ENCODE measurements at places on chromosomes 16 and 17. TPM values are rescaled to one million over a fixed set of nuclear protein-coding genes. Genes with fewer than 3 reads are reported as not detected.

DNA sequence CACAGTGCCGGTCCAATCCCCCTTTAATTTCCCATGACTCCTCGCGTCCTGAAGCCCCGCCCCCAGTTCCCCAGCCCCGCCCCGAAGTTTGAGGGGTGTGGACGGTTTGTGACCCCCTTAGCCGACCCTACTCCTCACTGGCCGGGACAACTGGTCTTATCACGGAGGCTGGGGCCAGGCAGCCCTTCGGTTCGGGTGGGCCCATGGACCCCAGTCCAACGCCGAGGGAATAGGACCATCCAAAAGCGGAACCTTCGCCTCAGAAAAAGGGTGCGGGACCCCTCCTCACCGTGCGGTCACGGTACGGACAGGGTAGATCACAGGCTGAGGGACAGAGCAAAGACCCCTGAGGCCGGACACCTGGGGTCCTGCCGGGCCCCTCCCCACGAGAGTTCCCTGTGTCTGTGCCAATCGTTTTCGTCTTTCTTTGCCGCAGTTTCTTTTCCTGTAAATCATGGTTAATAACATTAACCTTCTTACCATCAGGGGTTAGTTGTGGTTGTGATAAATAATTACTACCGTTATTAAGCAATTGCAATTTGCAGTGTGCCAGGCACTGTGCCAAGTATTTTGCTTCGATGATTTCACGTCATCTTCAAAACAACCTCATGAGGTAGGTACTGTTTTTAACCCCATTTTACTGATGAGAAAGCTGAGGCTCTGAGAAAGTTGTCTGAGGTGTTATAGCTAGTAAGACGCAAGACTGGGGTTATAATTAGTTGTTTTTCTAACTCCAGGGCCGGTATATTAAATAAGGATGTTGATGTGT lies 543 bp downstream of the TMUB2 start:
- H3K4me1 ChIP-seq = peaks cover 49% of the 10 kb centered on the region

DNA sequence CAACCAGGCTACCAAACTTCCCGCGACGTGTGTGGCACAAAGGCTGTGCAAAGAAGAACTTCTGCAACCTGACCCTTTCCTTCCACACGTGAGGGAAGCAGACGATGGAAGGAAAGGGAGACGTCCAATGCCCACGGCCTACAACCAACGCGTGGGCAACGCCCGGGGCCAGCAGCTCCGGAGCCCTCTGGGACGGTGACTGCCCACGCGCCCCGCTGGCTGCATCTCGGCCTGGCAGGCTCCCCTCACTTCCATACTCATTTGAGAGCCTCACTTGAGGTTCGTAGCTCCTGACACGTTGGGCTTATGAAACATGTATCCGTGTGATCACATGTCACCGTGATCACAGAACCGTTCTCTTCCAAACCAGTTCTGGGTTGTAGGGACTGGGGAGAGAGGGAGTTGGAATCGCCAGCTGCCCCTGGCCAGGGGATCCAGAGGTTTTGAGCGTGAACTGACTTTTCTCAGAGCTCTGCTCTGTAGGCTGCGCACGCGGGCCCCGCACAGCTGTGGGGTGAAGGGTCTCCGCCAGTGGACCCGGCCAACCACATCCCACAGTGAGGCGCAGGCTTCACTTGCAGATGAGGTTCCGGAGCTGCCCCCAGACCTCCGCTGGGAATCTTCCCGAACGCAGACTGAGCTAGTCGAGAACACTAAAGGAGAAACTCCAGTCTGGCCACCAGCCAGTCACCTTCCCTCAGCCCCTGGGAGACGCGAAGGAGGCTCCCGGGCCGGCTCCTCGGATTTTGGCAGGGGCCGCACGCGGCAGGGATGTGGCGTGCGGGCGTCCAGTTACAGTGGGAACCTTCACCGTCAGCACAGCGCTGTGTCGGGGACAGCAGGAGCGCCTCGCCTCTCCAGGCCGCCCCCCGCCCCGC lies 1.0 kb downstream of the LMF1 start:
- peak overlapping the region; percentile 47 for H3K27ac ChIP-seq
- H3K4me1 ChIP-seq = peaks cover 34% of the 10 kb centered on the region
- peaks cover 34% of the 10 kb centered on the region for H3K36me3 ChIP-seq
- H3K4me3 ChIP-seq = peak overlapping the region; percentile 75

QPRT gene
- 8.3 TPM for total RNA-seq

- H3K36me3 ChIP-seq = peaks cover 26% of the 10 kb centered on the region
- no peaks in the 10 kb centered on the region for H3K27me3 ChIP-seq
- peaks cover 18% of the 10 kb centered on the region for H3K4me1 ChIP-seq
- no peak overlapping the region for H3K27ac ChIP-seq
Observed at GRCh38 chr17:8253801-8254200, 4.7 kb downstream of the PFAS start.

DNA sequence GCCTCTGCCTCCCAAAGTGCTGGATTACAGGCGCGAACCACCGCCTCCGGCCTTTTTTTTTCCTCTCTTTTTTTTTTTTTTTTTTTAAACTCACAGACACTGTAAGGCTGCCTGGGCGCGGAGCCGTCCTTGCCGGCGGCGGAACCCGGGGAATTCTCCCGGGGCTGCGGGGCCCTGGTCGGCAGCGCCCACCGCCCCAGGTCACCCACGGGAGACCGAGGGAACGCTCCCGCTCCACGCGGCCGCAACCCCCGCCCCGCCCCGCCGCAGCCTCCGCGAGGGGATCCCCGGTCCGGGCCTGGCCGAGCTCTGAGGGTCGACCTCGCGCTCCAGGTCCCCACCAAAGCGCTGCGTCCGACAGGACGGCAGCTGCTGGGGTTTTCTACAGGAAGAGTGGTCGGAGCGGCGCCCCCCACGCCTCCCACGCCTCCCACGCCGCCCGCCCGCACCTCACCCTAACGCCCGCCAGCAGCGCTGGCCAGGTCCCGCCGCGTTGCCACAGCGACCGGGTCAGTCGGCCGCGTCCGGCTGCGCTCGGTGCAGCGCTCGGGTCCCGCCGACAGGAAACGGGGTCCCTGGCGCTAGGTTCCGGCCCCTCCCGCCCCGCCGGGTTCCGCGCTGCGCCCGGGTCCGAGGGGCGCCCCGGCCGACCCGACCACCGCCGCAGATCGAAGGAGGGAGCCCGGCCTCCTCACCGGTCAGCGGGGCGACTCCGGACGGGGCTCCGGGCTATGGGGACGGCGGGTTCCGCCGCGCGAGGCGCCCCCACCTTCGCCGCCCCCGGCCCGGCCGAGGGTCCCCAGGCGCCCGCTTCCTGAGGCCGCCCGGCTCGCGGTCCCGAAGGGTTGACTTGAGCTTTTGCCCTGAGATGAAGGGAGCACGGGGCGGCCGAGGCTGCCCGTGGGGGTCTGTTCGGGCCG lies at the start of gene CCDC57:
CCDC57 (minus strand) TSS at position 512 of the 920 bp plus-strand sequence. CDS start 10,898 bp downstream, outside the sequence.
- peaks cover 43% of the 10 kb centered on the region for H3K4me1 ChIP-seq
- H3K4me3 ChIP-seq = peak within 1 kb of the TSS; percentile 77
- no peaks in the 10 kb centered on the region for H3K27me3 ChIP-seq

DNA sequence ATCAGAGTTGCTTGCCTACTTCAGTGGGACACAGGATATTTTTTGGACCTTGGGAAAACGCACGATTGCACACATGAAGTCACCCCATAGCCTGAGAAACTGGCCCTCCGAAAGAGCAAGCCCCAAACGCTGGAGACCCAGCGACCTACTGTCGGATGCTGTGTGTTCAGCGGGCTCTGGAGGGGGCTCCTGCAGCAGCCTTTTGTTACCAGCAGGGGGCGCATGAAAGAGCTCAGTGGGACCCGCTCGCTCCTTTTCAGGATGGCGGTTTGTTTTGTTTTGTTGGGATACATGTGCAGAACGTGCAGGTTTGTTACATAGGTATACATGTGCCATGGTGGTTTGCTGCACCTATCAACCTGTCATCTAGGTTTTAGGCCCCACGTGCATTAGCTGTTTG lies 28.4 kb downstream of the MYH3 start:
- H3K4me3 ChIP-seq = no peak overlapping the region
- no peaks in the 10 kb centered on the region for H3K36me3 ChIP-seq
- peaks cover 3% of the 10 kb centered on the region for H3K4me1 ChIP-seq
- no peak for DNase-seq

- H3K27me3 ChIP-seq = no peaks in the 10 kb centered on the region
- H3K4me1 ChIP-seq = peaks cover 25% of the 10 kb centered on the region
- H3K36me3 ChIP-seq = peaks cover 68% of the 10 kb centered on the region
- H3K27ac ChIP-seq = peak overlapping the region; percentile 37
- no peak for DNase-seq
- H3K4me3 ChIP-seq = no peak overlapping the region
Observed at GRCh38 chr17:80738987-80739730, 194.5 kb downstream of the RPTOR start.

DNA sequence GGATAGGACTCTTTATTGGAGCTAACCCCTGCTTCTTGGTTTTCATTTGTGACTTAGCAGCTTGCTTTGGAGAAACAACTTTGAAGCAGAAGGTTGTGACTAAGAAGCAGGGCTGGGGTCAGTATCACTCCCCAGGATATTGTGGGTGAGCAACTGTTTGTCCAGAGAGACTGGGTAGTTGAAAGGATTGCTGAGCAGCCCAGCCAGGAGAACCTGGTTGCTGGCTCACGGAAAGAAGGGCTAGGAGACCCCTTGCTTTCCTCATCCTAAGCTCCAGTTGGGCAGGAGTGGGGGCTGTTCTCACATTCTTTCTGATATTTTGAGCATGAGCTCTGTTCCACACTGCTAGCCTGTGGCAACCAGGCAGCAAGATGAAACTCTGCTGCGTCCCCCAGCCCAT lies 151.2 kb downstream of the CBLN1 start:
- no peak for DNase-seq
- no peaks in the 10 kb centered on the region for H3K4me1 ChIP-seq
- no peaks in the 10 kb centered on the region for H3K36me3 ChIP-seq
- no peaks in the 10 kb centered on the region for H3K27me3 ChIP-seq
- H3K4me3 ChIP-seq = no peak overlapping the region

FOXO3B gene
- total RNA-seq = 1.8 TPM

GRCh38 chr16:50696575-50697420 lies 3.4 kb downstream of the NOD2 start:
- peaks cover 84% of the 10 kb centered on the region for H3K4me1 ChIP-seq
- DNase-seq = peak; percentile 84
- peak overlapping the region; percentile 81 for H3K27ac ChIP-seq
- peaks cover 3% of the 10 kb centered on the region for H3K27me3 ChIP-seq

Measured in activated CD4-positive, alpha-beta memory T cell treated with anti-CD3 and anti-CD28 coated beads, Interleukin-2, amount 10 ng/mL, durations not matched to agents 7 days and 5 days (primary cell).